ENCODE measurements at places on chromosomes 4 and X.

DNA sequence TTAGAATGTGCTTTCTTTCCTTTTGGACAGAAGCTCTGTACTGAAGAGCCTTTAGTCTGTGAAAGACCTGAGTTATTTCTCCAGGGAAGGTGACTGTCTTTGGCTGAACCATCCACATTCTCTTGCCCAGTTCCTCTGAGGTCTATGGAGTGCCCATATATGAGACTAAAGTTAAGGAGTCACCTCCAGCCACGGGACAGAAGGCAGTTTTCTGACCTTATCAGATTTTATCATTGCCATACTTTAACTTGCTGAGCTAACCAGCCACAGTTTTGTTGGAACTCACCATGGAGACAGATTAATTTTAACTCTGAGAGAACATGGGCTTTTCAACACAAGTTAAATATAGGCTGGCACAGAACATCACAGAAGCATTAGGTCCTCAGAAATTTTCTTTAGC is 26.3 kb downstream of the IL1RAPL1 start:
- no peak for DNase-seq

DNA sequence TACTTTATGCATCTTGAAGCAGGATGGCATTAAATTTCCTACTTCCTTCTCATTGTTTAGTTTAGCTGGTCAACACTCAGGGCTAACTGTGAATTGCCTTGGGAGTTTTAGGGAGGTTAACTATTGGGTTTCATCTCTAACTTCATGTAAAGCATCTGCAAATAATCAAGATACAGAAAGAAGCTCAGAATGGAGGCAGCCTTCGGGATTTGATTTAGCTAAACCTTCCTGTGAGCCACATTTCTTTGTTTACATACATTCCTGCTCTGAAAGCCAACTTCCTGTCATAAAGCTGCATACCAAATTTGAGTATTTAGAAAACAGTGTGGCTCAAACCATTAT is 131.7 kb upstream of the PCDH18 start:
- no peak for DNase-seq

GRCh38 chr4:140046016-140046415 is 108.0 kb downstream of the MAML3 start:
- DNase-seq, result no peak

GRCh38 chrX:45849261-45849862 is 648.7 kb upstream of the DIPK2B start:
- peak; percentile 29 for DNase-seq

GRCh38 chrX:140110081-140110650 is 144.8 kb upstream of the CXorf66 start:
- no peak for DNase-seq

DNA sequence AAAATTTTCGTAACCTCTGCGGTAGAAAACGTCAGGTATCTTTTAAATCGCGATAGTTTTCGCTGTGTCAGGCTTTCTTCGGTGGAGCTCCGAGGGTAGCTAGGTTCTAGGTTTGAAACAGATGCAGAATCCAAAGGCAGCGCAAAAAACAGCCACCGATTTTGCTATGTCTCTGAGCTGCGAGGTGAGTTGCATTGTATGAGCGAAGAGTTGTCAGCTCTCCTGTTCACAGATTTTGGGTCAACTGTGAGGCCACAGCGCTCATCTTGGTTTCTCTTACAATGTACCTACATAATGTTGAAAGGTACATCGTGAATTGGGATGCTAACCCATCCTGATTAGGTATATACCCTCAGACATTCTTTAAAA is 486 bp downstream of the CLCN3 start:
- peak; percentile 27 for DNase-seq

- no peak for DNase-seq
Observed at GRCh38 chr4:80419946-80420345, 84.4 kb downstream of the CFAP299 start.

DNA sequence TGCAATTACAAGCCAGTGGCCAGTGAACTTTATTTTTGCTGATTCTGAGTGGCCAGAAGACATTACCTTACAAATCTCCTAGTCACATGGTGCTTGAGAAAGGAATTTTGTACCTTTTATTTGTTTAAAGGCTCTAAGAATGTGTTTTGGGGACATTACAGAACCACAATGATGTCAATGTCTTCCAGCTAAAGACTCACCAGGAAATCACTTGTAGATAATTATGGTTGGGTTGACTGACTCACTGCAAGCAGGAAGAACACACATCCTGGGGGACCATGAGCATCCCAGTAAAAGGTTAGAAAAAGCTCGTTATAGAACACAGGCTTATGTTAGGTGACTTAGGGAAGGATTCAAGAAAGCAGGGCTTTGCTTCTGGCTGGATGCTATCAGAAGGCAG is 119.4 kb upstream of the FAM9B start:
- no peak for DNase-seq

DNA sequence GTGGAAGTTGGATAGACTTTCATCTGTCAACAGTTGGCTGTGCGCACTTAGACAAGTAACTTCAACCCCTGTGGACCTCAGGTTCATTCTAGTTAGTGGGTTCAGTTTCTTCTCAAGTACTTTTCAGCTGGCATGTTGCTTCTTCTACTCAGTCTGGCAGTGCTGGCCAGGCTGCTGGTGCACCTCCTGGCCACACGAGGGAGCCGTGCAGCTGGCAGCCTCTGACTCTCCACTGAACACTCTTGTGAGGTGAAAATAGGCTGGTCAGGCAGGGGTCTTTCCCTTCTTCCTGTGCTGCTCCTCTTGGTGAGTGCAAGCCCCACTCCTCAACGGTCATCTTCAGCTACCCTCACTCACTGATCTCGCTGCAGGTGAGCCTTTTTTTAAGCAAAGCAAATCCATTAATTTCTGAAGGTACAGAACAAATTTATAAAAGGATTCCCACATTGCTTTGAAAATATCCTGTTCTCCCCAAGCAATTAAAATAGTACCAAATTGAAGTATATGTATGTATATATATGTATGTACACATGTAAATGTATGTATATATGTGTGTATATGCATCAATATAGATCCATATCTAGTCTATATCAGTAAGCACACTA is 30.6 kb downstream of the LONRF3 start:
- DNase-seq, result peak; percentile 75

DNA sequence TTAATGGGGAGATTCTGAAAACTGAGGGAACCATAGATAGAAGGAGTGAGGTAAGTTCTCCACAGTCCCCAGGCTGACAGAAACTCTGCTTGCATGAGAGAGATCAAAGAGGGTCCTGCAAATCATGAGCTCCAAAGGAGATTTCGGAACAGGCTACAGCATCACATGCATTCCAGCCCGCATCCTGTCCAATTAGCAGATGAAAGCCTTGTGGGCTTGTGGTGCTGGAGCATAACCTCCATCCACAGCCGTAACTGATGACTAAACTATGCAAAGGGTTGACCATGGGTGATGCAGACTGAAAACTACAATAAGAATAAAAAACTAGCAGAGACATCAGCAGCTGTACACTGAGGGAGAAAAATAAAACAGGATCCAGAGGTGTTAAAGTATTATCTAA is 654.5 kb downstream of the TLL1 start:
- no peak for DNase-seq

DNA sequence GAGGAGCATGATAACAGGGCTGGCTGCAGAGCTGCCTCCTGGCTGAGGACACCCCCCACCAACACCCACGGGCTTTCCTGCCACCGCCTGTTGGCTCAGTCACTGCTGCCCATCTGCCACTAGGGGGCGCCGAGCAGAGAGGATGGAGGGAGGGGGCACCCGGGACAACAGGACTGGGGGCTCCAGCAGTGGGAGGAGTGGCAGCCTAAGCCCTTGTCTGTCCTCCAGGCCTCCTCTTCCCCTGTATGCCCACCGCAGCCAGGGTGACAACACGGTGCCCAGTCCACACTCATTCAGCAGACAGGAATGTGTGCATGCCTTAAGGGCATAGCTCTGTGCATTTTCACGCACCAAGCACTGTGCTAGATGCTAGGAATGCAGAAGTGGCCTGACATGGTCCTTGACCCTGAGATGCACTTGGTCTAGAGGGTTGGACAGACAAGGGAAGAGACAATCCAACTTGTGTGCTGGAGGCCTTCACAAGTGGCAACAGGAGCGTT is 149.9 kb downstream of the AMMECR1 start:
- peak; percentile 55 for DNase-seq

- DNase-seq, result no peak
Observed at GRCh38 chr4:18975916-18976808, 954.6 kb upstream of the LCORL start.

DNA sequence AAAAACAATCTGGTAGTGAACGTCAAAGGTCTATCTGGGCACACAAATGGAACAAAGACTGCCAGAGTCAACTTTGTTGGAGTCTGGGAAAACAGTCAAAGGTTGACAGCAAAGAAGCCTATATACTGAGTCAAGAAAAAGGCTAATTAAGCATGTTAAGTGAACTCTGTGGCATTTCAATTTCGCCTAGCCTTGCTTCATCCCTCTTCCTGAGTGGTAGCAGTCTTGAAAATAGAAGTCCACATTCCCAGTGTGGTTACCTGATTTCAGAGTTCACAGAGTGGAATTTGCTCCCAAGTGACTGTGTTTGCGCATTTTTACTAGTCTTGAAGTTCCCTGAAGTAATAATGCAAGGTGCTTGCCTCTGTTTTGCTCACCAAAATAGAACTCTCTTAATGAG is 760.0 kb downstream of the FSTL5 start:
- DNase-seq, result no peak

GRCh38 chr4:1766106-1767060 is 26.7 kb upstream of the FGFR3 start:
- DNase-seq, result peak; percentile 61

GRCh38 chrX:41144873-41145272 is 59.6 kb downstream of the USP9X start:
- no peak for DNase-seq

GRCh38 chr4:182700362-182701160 is 216.6 kb downstream of the DCTD start:
- DNase-seq, result no peak

GRCh38 chr4:159171287-159171686 is 68.4 kb downstream of the RAPGEF2 start:
- no peak for DNase-seq

- no peak for DNase-seq
Observed at GRCh38 chr4:15244354-15244753, 183.5 kb upstream of the C1QTNF7 start.

GRCh38 chrX:103847174-103847870 is 15.3 kb upstream of the RAB9B start:
- DNase-seq, result no peak

- DNase-seq, result no peak
Observed at GRCh38 chr4:5724377-5724776, 13.4 kb downstream of the EVC start.
